ENCODE measurements at places on chromosomes 5 and 9.

GRCh38 chr9:86974421-86974820, 27.1 kb upstream of the GAS1 start:
- DNase-seq = no peak

GRCh38 chr5:147485046-147485445, 24.8 kb downstream of the DPYSL3 start:
- DNase-seq = no peak

DNA sequence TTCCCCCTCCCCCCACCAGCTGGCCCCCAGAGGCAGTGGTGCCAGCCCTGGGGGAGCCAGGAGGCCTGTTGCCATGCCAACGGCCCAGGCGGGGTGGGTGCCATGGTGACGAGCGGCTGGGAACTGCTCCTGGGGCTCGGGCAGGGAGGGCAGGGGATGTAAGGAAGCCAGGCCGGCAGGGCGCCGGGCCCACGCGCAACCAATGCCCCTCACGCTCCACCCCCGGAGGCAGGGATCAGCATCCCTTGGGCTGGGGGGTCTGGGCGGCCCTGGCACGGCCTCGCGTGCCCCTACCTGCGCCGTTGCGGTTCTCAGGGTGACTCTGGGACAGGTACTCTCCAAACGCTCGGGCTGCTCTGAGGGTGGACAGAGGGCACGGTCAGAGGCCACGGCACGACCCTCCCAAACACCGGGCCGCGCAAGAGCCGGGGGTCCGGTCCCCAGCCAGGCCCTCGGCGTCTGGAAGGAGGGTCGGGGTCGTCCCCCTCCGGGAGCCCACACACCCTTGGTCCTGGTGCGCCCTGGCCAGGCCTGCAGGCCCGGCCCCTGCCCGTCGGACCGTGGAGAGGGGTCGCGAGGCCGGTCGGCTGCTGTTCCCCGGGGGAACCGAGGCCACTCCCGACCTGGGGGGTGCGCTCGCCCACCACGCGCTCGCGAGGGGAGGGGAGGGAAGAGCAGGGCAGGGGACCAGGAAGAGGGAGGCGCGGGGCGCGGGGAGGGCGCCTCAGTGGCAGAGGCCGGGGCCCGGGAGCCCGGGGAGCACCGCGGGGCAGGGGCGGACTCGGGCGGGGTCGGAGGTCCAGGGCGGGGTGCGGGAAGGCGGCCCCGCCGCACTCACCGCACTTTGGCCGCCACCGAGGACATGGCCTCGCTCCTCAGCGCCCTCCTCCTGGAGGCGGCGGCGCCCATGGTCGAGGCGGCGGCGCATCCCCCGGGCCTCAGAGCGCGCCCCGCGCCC, 661 bp downstream of the NSMF start:
- DNase-seq = no peak

- no peak for DNase-seq
These were observed 18.2 kb downstream of the SLC9A3 start for GRCh38 chr5:505951-506525.

DNA sequence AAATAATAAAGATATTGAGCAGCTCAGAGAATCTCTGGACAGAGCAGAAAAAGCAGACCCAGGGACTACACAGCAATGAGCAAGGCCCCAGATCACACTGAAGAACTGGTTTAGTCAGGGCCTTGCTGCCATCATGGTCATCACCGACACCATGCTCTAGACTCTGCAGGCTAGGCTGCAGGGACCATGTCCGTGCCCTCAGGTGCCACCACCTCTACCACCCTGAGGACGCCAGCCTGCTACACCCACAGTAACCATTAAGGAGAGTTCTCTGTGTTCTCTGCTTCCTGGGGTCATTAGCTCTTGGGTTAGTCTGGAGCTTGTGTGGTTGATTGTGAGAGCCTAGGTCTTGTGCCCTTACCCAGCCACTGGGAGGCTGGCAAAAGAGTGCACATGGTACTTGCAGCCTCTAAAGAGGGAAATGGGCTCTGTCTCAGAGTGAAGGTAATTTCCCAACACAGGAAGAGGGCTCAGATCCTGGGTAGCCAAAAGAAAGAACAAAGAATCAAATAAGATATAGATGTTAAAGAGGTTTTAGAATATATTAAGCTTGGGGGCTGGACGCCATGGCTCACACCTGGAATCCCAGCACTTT, 31.9 kb upstream of the JADE2 start:
- no peak for DNase-seq

DNA sequence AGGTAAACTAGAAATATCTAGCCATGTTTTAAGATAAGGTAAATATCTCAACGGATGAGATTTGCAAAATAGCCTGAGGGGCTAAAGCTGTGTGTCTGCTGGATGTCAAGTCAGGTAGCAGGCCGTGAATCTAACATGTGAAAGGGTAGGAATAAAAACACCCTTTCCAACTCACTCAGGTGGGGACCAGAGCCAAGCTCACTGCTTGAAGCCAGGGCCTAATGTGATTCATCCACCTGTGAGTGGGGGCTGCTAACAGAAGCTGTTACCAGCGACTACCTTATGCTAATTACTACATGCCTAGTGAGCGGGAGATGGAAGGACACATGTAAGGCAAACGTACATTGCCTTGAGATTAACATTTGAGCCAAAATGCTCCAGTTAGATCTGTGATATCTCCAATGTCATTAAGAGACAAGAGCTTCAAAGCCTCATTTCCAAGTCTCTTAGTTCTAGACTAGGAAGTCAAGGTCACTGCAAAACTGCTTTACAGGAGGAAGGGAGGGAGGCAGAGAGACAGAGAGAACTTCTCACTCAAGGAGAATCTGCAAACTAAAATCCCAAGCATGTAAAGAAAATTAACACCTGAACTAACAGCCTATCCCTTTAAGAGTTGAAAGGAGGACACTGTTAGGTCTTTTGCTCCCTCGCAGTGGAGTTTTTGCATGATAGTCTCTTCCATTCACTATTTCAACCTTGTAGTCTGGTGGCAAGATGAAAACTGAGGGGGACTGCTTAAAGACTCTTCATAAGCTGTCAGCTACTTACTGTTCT, 141.6 kb upstream of the RPS23 start:
- no peak for DNase-seq

GRCh38 chr5:51208296-51208695, 175.0 kb upstream of the ISL1 start:
- no peak for DNase-seq

DNA sequence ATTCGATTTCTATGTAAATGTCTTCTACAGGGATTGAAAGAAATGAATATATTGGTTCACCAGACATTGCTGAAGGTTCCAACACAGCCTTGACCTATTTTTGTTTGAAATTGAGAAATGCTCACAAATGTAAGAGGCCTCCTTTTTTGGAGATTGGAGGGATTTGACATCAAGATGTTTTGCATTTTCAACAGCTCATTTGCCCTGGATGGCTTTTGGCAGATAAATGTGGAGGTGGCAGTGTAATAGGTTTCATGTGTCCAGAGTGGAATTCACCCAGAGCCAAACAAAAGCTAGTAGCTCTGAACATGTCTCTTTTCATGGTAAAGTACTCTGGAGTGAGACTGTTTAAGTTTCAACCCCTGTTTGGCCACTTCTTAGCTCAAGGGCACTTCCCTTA, 77.3 kb downstream of the PALM2AKAP2 start:
- DNase-seq = no peak

- DNase-seq = no peak
These were observed 71.0 kb upstream of the SLC1A3 start for GRCh38 chr5:36535378-36535777.

- no peak for DNase-seq
These were observed 124.5 kb downstream of the PDZD2 start for GRCh38 chr5:31763424-31763823.

DNA sequence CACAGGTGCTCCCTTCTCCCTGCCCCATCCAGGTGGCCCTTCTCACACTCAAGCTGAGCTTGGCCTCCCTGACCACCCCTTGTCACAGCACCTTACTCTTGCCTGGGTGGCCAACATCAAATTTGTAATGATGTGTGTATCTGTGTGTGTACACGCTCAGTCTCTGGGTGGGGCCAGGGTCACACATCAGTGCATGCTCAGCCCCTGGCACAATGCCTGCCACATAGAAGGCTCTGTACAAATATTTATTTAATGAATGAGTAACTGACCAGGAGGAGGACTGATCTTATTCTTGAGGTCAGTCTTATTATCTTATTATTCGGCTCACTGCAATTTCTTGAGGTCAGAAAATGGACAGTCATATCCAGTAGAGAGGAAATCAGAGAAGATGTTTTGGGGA, 41.3 kb upstream of the HAND1 start:
- DNase-seq = no peak
